ENCODE measurements at places on chromosomes 7 and 10.

- peak; percentile 82 for DNase-seq
These were observed 989 bp downstream of the SRPK2 start for GRCh38 chr7:105387508-105388355.

DNA sequence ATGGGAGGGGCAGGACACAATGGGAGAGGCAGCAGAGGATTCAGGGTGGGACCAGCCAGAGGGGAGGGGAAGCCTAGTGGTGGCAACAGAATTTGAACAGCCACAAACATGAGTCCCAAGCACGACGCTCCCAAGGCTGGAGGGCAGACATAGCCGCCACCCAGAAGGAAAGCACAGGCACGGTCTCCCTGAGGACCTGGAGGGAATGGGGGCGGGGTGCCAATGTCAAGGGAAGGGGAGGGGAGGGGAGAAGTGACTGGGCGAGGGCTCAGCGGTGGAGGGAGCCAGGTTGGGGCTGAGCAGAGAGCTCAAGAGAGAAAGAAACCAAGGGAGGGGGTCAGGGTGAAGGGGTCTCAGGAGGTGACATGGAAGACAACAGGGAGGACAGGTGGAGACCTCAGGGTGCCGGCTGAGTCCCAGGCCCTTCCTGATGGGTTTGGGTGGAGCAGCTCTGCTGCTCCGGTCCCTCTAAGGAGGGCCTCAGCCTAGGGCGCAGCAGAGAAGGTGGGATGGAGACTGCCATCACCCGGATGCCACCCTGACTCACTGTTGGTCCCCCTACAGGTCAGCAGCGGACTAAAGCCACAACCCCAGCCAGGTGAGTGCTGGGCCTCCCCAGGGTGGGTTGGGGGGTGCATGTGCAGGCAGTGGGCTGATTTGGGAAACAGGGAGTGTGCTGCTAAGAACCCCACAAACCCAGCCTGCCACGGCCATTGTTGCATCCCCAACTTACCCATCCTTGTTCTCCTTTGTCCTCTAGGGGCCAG lies 24.2 kb downstream of the PILRA start:
- no peak for DNase-seq

DNA sequence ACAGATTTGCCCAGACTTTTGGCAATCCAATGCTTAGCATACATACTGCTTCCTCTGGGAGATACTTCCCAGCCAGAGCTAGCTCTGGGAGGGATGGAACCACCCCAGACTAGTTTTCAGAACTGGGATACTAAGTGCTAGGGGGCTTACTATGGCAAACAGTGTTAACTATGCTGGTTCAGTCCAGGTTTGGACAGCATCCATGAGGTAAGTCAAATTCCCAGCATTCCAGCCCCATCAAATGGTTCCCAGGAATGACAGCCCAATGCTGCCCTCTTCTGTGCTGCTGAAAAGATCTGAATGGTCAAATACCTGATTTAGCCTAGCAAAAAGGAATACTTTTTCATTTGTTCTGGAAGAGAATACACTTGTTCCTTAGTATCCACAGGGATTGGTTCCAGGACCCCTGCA lies 141.7 kb upstream of the CCDC6 start:
- DNase-seq: no peak

GRCh38 chr7:48876087-48876486 lies 48.3 kb upstream of the CDC14C start:
- no peak for DNase-seq

- no peak for DNase-seq
These were observed 573.9 kb upstream of the PCDH15 start for GRCh38 chr10:55374917-55375316.
